ENCODE measurements at places on chromosomes 1 and 21. TPM values are rescaled to one million over a fixed set of nuclear protein-coding genes. Genes with fewer than 3 reads are reported as not detected.

GRCh38 chr1:5883129-5884048 lies 108.8 kb downstream of the NPHP4 start:
- no peak for DNase-seq

DNA sequence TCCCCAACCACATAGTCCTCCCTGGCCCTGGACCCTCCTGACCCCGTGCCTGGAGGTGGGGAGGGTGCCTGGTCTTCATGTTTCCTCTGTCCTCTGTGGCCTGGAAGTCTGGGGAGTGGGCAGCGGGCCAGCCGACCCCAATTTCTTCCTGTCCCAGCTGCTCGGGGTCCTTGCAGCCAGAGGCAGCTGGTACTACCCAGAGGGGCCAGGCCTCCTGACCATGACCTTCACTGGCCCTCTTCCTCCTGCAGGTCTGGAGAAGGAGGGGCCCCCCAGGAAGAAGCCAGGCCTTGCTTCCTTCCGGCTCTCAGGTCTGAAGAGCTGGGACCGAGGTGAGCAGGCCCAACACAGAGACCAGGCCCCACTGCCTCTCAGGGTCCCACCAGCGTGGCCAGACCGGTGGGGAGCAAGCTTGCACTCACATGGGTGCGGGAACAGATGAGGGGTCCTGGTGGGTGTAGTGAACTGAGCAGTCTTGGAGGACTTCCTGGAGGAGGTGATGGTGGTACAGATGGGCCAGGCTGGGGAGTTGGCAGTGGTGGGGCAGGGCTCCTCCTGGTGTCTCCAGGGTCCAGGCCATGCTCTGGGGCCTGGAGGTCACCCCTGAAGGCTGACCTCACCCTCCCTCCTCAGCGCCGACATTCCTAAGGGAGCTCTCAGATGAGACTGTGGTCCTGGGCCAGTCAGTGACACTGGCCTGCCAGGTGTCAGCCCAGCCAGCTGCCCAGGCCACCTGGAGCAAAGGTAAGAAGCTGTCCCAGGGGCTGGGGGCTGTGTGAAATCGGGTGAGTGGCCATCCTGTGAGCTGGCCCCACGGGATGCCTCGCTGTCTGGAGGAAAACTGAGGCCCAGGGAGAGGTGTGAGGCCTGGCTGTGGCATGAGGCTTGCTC lies 32.7 kb downstream of the TRIM11 start:
- no peak for DNase-seq

GRCh38 chr1:87392248-87393192 lies 63.8 kb downstream of the LMO4 start:
- no peak for DNase-seq

DNA sequence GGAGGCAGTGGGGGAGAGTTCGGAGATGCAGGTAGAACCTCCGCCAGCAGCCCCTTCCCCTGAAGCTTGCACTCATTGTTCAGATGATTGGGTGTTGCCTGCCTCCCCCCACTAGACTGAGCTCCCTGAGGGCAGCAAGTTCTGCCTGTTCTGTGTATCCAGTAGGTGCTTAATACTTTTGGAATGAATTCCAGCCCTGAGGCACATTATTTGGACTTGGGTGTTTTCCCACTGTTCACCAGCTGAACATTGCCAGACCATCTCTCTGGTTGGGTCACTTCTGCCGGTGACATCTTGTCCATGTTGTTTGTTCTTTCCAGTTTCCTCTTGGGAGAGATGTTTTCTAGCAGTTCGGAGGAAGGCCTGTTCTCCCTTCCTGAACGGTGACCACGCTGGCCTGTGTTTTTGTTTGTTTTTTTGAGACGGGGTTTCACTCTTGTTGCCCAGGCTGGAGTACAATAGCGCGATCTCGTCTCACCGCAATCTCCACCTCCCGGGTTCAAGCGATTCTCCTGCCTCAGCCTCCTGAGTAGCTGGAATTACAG lies 48.7 kb downstream of the SPSB1 start:
- no peak for DNase-seq

DNA sequence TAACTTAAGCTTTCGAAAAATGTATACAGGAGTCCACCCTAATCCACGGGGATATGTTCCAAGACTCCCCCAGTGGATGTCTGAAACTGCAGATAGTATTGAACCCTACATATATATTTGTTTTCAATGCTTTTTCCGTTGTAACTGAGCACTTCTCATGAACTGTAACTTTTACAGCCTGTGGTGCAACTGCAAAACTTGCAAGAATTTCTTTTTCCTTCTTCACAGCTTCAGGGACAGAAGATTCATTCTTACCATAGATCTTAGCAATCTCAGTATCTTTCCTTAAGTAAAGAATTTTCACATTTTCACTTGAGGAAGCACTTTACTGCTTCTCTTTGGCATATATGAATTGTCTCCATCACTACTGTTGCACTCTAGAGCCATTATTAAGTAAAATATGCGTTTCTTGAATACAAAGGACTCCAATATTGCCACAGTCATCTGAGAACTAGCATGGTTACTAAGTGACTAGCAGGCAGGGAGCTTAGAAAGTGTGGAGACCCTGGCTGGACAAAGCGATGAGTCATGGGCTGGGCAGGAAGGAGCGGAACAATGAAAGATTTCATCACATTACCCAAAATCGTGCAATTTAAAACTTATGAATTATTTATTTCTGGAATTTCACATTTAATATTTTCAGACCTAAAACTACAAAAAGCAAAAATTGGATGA lies 14.1 kb downstream of the DPYD start:
- no peak for DNase-seq

DNA sequence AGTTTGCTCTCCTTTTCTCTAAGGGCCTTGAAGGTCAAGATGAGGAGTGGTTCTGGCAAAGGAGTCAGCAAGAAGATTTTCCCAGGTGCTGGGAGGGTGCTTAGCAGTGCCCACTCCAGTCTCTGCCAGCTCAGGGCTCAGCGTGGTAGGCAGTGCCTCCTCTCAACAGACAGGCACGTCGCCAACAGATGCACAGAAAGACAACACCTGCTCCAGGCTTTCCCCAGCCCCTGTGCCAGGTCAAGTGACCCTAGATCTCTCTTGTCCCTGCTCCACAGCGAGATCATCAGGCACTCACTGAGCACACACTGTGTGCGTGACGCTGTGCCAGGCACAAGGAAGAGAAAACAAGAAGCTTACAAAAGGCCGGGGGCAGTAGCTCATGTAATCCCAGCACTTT lies 86.0 kb downstream of the CASZ1 start:
- no peak for DNase-seq

DNA sequence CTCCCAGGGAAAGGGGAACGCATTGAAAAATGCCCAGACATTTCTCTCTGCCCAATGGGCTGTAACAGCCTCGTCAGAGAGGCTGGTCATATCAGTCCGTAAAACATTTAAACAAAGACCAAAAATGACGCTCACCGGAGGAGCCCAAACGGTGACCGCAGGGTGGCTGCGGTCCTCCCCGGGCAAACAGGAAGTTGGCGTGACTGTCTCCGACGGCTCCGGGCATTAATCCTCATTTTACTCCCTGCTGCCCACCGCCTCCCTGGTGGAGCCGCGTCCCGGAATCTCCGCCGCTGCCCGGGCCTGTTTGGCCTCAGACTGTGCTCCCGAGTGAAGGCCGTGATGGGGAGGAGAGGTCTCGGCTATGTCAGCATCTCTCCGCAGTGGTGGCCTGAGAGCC lies 9.9 kb downstream of the PRDM16 start:
- no peak for DNase-seq

Gene AMY2A
- total RNA-seq = not detected

Gene AGO1
- total RNA-seq = 74.2 TPM
